ENCODE measurements at places on chromosomes 11 and 22.

DNA sequence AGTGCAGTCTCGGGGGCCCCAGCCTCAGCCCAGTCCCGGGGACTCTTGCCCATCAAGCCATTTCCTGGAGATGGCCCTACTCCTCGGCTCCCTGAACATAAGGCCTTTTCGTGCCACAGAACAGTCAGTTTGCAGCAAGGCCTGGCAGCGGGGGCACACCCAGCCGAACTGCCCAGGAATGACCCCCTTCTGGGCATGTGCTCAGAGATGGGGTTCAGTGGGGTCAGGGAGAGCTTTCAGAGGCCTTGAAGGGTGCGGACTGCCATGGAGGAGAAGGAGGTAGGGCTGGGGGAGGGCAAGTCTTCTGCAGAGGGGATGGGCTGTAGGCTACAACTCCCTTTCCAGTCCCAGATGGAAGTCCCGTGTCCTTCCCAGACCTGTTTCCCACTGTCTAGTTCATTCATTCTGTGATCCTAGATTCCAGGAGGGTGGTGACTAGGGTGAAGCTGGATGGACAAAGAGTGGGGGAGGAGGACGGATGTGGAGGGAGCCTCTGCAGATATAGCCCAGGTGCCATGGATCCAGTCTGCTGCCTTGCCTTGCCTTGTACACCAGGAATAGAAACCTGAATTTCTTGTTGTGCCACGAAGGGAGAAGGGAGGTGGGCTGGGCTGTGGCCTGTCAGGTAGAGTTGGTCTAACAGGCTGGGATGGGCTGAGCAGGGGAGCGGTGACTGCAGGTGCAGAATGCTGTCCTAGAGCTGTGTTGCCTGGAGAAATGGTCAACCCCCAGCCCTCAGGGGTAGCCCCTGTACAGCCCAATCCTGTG, 14.2 kb upstream of the OMP start:
- no peak for ATAC-seq

GRCh38 chr11:859394-860131, 16.9 kb downstream of the TSPAN4 start:
- ATAC-seq: peak; percentile 83

DNA sequence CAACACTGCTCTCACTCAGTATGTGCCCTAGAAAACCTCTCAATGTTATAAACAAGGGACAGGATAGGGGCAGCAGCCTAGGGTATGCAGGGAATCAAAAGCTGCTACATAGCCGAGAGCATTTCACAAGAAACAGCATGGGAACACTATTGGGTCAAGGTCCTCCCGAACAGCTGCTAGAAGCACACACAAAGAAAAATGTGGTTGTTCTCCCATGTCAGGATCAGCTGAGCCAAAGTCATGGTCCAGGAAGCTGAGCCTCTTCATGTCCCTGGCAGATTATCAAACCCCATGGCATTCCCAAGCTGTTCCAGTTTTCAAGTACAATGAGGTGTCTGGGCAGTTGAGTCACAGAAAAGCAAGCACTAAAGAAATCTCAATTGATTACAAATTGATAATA, 21.0 kb upstream of the GDPD4 start:
- no peak for ATAC-seq

DNA sequence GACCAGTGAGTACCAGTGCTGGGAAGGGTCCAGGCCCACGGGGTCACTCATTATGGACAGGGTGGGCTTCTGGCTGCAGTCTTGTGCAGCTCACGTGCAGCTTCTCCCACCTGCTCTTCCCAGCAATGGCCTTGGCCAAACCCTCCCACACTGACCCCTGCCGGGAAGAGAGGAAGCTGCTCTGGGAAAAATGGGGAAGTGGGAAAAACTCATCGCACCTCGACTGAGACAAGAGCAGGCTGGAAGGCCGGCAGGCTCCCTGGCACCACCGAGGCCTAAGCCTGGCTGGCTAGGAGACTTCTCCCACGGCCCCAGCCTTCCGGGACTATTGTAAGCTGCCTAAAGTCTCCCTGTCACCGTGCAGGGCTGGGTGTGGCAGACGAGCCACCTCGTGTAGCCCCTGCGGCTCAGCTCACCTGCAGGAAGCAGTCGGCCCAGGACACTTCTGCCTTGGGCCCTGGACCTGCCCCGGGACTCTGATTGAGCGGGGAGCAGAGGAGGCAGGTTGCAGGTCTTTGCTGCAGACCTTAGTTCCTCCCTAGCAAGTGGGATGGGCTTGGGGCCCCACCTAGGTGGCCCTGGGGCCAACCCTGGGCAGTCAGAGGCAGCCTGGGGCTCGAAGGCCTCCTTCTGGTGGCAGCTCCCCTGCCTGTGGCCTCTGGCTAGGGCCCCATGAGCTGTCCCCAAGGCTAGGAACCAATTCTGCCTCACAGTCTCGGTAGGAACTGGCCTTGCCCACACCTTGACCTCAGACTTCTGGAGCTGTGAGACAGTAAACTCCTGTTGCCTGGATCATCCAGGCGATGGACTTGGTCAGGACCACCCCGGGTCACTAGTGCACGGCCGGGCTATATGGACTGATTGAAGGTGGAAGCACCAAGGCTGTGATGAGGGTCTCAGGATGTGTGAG, 23.1 kb downstream of the MRGPRG start:
- no peak for ATAC-seq

DNA sequence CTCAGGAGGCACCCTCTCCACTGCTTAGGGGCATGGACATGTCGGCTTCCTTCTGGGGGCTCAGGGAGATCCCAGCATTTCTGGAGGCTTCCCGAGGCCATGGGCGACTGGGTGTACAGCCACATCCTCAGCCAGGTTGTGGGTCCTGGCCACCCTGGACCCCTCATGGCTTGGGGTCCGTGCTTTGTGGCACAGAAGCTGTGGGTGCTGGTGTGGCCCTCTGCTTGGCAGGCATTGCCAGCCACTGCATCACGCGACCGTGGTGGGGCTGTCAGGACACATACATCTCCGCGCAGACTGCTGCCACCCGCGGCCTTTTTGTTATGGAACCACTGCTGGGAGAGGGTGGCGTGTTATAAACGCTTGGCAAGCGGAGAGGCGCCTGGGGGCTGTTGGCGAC, 1174.9 kb downstream of the BRD1 start:
- no peak for ATAC-seq

DNA sequence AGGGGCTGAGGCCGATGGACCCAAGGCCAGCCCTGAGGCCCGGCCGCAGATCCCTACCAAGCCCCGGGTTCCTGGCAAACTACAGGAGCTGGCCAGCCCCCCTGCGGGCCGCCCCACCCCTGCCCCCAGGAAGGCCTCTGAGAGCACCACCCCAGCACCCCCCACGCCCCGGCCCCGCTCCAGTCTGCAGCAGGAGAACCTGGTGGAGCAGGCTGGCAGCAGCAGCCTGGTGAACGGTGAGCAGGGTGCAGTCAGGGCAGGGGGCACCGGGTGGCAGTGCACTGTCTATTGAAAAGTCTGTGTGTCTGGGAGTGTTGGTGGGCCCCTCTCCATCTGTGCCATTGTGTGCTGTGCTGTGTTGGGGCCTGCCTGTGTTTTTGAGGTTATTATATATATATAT, 16.1 kb downstream of the MICALL1 start:
- peak; percentile 40 for ATAC-seq

GRCh38 chr22:50338860-50339462, 4.2 kb upstream of the PPP6R2 start:
- ATAC-seq: no peak

- ATAC-seq: no peak
Measured at GRCh38 chr11:25094085-25094802, 597.4 kb downstream of the LUZP2 start.

DNA sequence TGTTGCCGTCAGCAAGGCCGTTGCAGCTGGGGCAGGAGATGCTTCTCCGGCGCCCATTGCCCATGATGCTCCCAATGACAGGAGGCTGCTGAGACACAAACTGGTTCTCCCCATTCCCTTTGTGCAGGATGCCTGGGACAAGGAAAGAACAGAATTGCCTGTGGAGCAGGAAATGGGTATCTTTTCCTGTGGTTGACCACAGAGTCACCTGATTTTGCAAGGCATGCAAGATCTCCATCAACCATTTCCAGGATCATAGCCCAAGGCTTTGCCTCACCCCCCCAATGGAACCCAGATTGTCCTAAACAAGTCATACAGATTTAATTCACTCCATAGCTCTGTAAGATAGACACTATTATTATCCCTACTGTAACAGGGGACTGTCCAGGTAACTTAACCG, 148.1 kb upstream of the NARS2 start:
- ATAC-seq: no peak

DNA sequence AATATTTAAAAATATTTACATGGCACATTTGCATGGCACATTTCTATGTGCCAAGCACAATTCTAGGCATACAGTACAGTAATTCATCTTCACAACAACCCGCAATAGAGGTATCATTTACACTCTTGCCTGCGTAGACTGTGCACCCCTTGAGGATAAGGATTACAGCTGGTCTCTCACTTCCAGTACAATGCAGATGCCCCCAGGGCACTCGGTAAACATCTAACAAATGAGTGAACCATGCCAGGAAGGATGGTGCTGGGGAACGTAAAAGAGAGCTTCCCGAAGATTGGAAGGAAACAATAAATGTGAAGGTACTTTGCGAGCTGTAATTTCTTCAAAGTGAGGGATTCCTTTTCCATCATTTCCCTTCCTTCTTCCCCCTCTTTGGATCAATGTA, 1.3 kb downstream of the PRPF19 start:
- no peak for ATAC-seq

GRCh38 chr11:125175896-125176575, 11.5 kb downstream of the PKNOX2 start:
- ATAC-seq: no peak

DNA sequence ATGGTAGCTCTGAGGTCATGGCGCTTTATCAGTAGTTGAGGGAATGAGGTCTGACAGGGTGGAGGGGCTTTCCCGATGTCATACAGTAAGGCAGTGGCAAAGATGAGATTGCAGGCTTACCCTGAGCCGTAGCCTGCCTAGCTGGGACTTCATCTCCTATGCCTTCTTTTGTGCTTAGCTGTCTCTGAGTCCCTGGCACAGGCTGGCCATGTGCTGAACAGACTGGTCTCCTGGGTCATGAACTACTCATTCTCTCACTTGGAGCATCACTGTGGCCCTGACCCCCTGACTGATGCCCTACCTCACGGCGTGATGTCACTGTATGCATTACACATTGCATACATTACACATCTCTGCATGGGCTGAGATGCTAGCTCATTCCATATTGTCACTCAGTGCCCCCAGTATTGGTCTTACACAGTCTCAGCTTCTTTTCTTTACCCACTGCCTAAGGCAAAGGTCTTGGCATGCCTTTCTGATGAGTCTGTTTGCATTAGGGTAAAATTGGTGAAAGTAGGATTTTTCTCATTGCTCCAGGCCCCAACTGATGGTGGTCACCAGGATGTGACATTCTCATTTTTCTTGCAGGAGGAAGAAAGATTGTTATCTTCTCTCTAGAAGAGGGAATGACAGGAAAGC, 389.4 kb upstream of the CADM1 start:
- ATAC-seq: no peak

GRCh38 chr11:121889931-121890330, 226.1 kb downstream of the BLID start:
- no peak for ATAC-seq

GRCh38 chr11:64810271-64810890, at the start of gene MEN1:
Gene MEN1 (minus strand): TSS chr11:64810551. CDS start chr11:64810109, 442 bp downstream.
- peak; percentile 100 for ATAC-seq

GRCh38 chr11:75578977-75579376, 16.9 kb downstream of the SERPINH1 start:
- ATAC-seq: no peak

- ATAC-seq: peak; percentile 49
Measured at GRCh38 chr11:34344768-34345539, 12.9 kb downstream of the ABTB2 start.

- no peak for ATAC-seq
Measured at GRCh38 chr11:40023724-40024123, 1435.7 kb downstream of the LRRC4C start.

DNA sequence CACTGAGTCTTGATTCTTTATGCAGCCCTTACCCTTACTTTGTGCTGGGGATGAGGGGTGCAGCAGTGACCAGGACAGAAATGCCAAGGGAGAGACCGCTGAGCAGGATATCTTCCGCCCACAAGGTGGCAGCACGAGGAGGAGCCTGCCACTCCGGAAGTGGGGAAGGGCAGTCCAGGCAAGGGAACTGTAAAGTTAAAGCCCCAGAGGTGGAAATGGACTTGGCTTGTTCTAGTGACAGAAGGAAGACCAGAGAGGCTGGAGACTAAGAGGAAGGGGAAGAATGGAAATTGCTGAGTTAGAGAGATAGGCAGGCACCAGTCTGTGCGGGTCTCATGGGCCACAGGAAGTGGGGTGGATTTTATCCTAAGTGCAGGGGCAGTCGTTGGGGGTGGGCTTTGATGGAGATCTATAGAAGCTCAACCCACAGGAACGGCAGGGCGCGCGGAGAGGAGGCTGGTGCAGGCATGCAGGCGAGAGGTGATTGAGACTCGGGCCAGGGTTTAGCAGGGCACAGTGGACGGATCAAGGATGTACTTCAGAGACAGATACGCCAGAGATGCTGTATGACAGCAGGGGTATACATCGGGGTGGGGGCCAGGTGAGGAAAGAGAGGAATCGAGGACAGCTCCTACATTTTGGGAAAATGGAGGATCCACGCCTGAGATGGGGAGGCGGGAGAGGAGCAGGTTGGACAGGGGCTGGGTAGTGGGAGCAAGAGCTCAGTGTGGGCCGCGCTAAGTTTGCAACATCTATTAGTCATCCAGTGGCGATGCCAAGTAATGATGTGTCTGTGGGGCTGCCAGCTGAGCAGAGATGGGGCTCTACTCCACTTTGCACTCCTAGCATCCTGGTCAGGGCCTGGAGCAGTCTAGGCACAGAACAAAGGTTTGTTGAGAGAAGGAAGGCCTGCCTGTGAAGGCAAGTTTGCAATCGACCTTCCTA, 3.3 kb upstream of the GRK2 start:
- ATAC-seq: peak; percentile 85

DNA sequence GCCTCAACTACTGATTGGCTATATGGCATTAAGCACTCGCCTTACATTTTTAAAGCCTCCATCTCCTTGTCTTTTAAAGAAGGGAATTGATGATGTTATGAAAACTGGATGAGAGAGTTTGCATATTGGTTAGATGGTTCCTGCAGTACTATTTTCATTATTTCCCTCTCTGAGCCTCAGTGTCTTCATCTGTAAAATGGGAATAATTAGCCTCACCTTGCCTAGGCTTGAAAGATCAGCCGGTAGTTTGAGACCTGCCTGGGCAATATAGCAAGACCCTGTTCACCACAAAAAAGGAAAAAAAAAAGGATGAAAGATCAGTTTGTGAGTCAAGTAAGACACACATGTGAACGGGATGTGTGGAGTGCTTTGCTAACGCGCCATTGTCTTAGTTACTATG, 35.0 kb upstream of the SLC35C1 start:
- no peak for ATAC-seq

Measured in SK-N-SH treated with all-trans-retinoic acid at 6 μM for 48 hours (cell line).